NCI-H345 (cell line): ENCODE measurements at places on chromosomes 5 and 9.

- DNase-seq = no peak
Observed at GRCh38 chr5:112685386-112685785, 52.3 kb upstream of the APC start.

DNA sequence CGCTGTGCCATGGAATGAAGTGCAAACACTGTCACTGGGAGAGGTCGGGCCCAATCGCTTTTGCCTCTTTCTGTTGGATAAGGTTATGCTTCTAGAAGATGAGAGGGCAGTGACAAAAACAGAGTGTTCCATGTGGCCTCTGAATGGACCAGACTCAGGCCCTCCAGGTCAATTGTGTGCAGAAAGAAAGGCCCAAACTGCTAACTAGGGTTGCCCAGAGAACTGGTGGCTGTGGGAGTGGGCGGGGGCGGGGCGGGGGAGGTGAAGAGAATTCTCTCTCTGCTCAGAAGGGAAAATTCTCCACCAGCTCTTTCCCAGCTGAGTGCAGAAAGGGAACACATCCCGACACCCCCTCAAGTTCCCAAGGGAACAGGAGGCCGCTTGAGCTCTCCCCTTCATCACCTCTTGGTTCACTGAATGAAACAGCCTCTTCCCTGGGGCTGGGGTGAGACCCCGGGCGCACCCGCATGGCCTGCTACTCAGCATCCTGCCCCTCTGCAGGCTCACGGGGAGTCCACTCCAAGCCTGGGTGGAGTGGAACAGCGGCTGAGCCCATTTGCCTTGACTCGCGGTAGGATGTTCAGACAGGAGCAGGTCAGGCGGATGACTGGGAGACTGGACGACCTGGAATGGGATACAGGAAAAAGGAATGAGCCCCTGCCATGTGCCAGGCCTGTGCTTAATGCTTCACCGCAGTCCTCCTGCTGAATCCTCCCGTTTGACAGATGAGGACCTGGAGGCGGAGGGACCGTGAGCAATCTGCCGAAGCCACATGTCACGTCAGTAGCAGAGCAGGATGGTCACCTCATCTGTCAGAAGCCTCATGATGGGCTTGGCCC is 93.8 kb upstream of the FANCC start:
- no peak for DNase-seq

DNA sequence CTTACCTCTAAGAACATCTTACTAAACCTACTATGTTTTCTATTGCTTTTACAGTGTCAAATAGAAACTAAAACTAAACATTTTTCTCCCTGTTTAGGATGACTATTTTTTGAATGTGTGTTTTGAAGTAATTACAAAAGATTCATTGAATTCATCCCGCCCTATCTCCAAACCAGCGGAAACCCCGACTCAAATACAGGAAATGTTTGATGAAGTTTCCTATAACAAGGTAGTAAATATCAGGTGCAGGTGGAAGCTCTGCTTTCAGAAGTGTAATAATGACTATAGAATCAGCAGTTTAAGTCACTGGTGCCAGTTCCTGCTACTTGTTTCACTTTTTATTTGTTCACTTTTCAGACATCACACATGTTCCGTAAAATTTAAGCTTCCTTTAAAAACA is 20.0 kb downstream of the ERAP2 start:
- DNase-seq = no peak

- no peak for DNase-seq
Observed at GRCh38 chr9:84652496-84653120, 16.9 kb upstream of the NTRK2 start.

GRCh38 chr5:107867266-107867665 is 196.5 kb upstream of the EFNA5 start:
- DNase-seq = no peak

DNA sequence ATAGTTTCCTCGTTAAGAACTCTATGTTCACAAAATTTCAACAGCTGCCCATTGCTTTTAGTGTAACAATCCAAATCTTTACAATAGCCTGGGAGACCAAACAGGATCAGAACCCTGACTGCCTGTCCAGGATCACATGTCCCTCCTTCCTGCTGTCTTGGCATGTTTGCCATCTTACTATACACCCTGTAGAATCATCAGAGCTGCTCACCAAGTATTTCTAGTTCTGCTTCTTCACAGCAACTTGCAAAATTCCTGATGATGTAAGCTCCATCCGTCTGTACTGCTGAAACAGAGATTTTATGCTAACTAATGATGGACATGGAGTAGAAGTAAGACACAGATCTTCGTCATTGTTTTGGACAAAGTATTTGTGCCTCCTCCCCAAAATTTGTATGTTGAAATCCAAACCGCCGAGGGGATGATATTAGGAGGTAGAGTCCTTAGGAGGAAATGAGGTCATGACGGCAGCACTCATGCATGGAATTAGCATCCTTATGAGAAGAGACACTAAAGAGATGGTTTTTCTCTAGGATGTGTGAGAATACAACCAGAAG is 464.9 kb upstream of the BRINP1 start:
- DNase-seq = no peak

- DNase-seq = no peak
Observed at GRCh38 chr9:104227108-104227507, 133.0 kb downstream of the SMC2 start.

DNA sequence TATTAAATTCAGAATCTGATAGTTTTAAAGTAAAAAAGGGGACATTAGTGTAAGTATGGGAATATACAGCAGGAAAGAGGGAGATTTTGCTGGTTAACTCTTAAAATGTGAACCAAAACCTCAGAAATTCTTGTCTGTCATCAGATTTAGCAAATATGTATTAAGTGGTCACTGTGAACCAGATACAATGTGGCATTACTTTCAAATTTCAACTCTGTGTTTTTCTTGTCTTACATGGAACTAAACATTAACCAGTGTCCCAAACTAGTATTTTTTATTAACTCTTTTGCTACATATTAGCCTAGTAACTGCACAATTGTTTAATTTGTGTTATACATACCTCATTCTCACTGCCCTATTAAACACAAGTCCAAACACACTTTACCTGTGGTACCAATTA is 259.9 kb upstream of the RASA1 start:
- no peak for DNase-seq

- no peak for DNase-seq
Observed at GRCh38 chr9:87862536-87863268, 20.0 kb upstream of the SPATA31E1 start.

GRCh38 chr5:175813943-175814630 is 57.3 kb upstream of the CPLX2 start:
- no peak for DNase-seq

- DNase-seq = no peak
Observed at GRCh38 chr5:163503106-163504078, 2.0 kb upstream of the MAT2B start.

GRCh38 chr5:102309586-102309985 is 13.5 kb upstream of the SLCO4C1 start:
- no peak for DNase-seq

- peak; percentile 22 for DNase-seq
Observed at GRCh38 chr5:170570476-170570875, 66.7 kb downstream of the KCNIP1 start.

GRCh38 chr5:64861281-64861680 is 92.6 kb downstream of the CWC27 start:
- no peak for DNase-seq

DNA sequence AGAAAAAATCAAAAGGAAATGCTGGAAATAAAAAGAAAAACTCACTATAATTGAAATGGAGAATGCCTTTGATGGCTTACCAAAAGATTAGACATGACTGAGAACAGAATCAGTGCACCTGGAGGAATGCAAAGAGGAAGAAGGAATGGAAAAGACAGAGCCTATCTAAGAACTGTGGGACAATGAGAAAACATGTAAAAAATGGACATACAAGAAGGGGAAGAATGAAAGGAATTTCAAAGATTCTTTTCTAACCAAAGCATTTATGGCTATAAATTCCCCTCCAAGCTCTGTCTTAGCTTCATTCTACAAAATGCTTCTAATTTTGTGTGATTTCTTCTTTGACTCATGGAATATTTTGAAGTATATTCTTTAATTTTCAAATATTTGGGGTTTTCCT is 47.5 kb upstream of the CLK4 start:
- no peak for DNase-seq
